ENCODE measurements at places on chromosomes 7 and 10.

DNA sequence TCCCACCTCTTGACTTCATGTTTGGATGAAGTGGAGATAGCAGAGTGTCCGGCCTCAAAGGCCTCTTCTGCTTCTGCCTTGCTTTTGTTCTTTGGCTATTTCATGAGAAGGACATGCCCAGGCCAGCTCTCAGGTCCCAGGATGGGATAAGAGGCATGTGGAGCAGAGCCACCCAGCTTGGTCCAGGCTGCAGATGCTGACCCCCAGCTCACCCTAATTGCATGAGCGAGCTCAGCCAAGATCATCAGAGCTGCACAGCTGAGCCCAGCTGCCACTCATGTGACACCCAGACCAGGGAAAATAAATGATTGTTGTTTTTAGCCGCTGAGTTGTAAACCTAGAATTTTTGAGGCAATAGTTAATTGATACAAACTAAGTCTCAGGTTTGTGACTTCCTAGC, 230.0 kb downstream of the PHF14 start:
- DNase-seq = no peak

DNA sequence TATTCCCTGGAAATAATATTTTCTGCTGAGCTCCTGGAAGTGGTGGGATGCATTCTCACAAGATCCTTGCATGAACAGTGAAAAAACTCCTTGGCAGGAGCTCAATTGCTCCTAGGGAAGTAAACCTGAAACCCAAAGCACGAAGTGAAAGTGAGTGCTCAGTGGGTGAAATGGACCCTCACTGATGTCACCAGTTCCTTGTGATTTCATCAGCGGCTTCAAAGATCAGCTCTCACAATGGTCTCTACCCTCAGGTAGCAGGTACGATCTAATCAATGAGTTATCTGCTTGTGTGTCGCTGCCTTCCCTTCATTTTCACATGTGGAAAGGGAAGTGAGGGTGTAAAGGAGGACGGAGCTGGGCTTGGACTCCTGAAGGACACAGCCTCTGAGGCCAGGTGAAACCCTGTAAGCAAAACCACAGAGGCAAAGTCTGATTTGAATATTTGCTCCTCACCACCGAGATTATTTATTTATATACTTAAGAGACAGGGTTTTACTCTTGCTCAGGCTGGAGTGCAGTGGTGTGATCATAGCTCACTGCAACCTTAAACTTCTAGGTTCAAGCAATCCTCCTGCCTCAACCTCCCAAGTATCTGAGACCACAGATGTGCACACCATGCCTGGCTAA, 255.4 kb upstream of the LYZL1 start:
- DNase-seq = no peak

GRCh38 chr7:25770670-25771069, 381.3 kb upstream of the NFE2L3 start:
- no peak for DNase-seq

DNA sequence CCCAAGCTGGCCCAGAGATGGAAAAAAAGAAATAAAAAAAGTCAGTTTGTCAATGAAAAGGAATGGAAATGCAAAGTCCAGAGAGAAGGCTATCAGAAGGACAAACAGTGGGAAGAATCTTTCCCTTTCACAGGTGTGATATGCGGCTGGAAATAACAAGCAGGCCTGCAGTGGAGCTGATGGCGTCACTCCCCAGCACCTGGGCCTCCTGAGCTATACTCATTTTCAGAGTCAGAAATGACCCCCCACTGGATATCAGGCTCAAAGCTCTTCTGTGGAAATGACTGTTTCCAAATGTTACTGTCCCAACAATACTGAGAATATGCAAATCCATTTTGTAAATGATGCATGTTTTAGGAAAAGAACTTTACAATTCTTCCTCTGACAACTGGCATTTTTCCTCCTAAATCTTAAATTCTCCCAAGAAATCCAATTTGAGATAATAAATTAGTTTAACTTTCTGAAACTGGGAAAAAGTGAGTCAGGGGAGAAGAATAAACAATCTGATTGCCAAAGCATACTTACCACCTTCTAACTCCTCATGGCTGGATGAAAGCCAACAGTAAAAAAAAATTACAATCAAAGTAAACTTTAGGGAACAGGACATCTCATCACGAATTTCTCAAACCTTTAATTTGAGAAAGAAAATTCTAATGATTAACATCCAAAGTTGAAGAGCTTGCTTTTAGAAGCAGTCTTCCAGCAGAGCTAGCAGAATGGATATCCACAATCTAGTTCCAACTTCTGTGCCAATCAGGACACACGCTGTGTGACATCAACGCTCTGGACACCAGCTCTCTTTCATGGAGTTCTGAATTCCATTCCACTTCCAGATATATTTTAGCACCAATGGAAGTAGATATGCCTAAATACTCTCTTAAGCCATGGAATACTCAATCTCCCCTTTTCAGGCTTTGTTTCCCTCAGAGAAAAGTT, 5.3 kb upstream of the CUZD1 start:
- no peak for DNase-seq

DNA sequence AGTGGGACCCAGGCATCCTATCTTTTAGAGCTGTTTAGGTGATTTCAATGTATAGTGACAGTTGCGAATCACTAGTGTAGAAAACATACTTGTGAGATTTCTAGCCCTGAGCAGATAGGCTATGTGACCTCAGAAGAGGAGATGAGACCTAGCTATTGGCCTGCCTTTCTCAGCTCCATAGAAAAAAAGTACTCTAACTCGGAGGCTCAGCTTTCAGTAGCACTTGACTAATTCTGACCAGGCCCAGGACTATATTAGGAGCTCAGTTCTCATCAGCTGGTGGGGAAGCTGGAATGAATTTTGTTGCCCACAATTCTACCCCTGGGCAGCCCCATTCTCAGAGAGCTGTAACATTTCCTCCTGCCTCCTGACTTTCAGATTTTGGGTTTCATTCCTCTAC, 179.9 kb upstream of the NAMPT start:
- DNase-seq = no peak

- DNase-seq = no peak
These were observed 81.7 kb downstream of the CSTF2T start for GRCh38 chr10:51617576-51618235.

- DNase-seq = no peak
These were observed 1084.2 kb downstream of the KCNMA1 start for GRCh38 chr10:76553263-76554032.

- DNase-seq = no peak
These were observed 220.9 kb upstream of the KIAA1217 start for GRCh38 chr10:23988006-23988405.

DNA sequence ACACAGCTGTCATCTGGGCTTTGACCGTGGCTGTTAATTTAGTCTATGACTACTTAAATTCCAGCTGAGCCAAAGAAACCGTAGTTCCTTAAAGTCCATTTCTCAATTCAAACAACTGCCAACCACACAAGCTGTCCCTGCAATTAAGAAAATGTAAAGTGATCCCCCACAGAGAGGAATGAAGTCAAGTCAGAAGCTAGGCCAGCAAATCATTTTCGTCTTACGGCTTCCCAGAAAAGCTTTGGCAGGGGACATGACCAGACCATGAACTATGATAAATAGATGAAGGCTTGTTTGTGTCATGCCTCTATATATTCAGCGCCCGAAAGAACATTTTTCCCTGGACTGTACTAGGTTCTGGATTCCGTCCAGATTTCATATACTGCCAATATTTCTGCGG, 54.6 kb downstream of the HACD1 start:
- no peak for DNase-seq

- DNase-seq = no peak
These were observed 370.1 kb downstream of the FRMD4A start for GRCh38 chr10:13960603-13961002.
